Activated CD8-positive, alpha-beta T cell treated with anti-CD3 and anti-CD28 coated beads, Interleukin-2, amount 10 ng/mL, durations not matched to agents 7 days and 5 days (primary cell): ENCODE measurements at places on chromosomes 6 and 20.

GRCh38 chr6:47407300-47408281 lies 70.0 kb upstream of the CD2AP start:
- no peak for DNase-seq

DNA sequence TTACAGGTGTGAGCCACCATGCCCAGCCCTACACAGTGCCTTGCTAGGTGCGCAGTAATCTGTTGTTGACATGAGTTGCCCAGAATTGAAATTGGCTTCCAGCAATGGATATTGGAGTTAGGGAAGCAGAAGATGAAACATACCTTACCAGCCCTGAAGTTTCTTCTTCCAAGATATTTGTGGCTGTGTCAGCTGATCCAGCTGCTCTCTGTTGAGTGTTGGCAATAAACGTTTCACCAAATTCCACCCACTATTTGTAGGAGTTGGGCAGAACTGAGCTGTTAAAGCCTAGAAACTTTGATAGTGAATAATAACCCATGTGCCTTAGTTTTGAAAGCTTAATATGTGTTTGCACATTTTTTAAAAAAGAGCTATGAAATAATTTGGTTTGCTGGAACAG lies 218.2 kb upstream of the SNX9 start:
- no peak for DNase-seq

DNA sequence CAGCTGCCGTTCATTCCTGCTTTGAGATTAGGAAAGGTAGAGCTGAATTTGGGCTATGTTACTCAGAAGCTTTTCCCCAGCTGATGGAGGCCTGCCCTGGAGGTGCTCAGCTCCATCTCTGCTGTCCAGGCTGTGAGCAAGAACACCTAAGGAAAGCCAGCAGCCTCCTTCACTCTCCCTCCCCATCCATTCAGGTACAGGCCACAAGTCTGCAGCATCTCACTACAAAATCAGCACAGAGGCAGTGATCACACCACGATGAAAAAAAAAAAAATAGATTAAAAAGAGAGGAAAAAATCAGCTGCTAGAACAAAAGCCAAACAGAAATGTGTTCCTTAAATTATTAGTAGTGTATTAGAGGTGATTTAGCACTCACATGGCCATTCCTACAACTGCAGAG lies 515.0 kb downstream of the CDH26 start:
- DNase-seq: no peak

DNA sequence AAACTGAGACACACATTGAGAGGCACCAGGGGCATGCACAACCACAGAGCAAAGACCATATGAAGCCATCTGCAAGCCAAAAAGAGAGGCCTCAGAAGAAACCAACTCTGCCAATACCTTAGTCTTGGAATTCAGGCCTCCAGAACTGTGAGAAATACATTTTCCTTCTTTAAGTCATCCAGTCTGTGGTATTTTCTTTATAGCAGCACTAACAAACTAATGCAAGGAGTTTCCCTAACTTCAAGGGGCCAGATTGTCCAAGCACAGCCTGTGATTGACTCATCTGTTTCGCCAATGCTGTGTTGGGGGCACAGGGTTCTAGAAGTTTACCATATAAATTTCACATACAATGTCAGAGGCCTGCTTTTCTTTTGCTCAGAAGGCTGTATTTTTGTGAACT lies 364.6 kb downstream of the GJA1 start:
- no peak for DNase-seq

DNA sequence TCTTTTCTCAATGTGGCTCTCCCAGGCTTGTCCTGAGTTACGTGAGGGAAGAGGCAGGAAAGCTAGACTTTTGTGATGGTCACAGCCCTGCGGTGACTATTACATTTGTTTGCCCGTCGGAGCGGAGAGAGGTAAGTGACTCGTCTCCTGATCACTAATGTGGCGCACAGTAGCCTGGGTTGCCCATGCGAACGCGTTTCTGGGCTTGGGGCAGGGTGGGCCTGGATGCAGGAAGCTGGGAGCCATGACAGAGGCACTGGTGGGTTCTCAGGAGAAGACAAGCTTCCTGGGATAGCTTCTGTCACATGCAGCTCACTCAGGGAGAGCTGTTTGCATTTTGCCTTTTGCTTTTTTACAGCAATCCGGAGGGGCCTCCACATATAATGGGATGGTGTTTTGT lies 60.6 kb downstream of the IGF2R start:
- no peak for DNase-seq

GRCh38 chr6:13348334-13349113 lies 20.2 kb upstream of the TBC1D7 start:
- DNase-seq: no peak

DNA sequence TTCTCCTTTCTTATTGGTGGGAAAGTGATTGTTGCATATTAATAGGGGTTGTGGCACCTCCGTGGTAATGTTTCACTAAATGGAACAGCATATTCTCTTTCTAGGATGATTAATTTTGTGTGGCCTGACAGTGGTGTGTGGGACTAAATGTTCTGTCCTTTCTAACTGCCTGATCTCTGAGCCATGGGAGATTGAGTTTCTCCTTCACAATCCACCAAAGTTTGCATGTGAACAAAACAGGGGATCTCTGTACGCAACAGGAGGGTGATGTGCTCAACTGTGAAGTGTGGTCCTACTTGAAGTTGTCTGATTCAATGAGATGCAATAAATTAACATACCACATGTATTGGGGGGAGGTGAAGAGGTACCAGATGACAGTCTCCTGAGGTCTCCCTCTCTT lies 19.3 kb downstream of the BCAS1 start:
- no peak for DNase-seq

DNA sequence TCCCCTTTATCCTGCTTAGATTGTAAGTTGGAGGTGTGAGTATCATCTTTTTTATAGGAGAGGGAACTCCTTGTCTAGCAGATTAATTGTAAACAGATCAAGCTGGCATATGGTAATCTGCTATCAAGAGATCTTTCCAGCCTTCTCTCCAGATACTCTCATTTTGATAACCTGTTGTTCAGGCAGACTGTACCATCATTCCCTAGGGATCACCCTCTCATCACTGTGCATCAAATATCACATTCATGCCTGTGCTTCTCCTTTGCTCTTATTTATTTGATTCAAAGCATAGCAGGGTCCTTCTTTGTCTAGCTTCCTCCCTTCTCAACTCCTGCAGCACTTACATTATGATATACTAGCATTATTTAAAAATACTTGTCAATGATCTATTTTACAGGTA lies 73.8 kb downstream of the LRRC1 start:
- DNase-seq: no peak

DNA sequence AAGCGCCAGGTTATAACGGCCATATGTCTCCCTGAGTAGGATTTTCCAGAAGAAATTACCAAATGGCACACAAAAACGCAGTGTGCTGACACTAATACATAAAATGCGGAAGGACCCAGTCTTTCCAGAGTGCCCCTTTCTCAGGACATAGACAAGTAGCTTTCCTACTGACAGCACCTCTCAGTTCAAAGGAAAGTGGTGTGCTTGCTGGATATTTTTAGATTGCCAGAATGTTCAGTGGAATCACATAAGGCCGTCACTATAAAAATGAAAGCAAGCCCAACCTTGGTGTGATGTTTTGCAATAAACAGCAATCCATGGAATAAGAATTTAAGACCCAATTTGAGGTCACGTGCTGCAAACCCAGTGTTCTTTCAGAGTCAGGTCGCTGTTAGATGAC lies 135.5 kb upstream of the AGPAT4 start:
- no peak for DNase-seq

- DNase-seq: no peak
Observed at GRCh38 chr6:151701911-151702562, 105.4 kb upstream of the ESR1 start.

DNA sequence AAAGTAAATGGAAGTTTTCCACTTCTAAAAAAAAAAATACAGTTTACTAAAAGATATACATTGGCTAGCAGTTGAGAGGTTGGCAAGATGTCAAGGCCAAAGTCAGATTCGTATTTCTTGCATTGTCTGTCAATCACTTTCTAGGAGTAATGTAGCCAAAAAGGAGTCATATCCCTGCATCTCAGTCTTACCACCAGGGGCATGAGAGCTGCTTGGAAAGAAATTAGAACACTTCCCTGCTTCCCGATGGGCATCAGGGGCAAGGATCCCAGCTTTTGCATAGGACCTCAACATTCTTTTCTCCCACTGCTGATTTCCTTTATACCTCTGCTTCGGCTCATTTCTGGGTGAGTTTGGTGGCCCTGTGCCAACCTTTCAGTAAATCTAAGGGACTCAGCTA lies 581.0 kb upstream of the MAP3K7 start:
- no peak for DNase-seq

DNA sequence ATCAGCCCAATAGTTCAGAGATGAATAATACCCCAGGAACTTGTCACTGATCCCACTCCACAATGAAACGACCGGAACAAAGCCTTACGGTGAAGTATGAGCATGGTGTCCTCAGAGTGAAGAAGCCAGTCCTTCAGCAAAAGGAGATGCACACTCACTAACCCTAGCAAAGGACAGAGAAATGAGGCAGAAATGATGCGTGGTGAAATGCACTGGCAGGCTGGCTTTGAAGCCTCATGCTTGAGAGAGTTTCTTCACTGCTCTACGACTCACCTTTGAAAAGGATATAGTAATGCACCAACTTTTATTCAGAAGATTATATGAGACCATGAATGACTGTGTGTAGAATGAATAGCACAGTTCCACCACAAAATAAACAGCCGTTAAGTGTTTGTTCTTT lies 74.8 kb downstream of the PHACTR1 start:
- no peak for DNase-seq

GRCh38 chr6:52611833-52612232 lies 35.0 kb upstream of the TRAM2 start:
- DNase-seq: no peak

GRCh38 chr6:38194589-38194988 lies 375.1 kb downstream of the ZFAND3 start:
- DNase-seq: no peak

DNA sequence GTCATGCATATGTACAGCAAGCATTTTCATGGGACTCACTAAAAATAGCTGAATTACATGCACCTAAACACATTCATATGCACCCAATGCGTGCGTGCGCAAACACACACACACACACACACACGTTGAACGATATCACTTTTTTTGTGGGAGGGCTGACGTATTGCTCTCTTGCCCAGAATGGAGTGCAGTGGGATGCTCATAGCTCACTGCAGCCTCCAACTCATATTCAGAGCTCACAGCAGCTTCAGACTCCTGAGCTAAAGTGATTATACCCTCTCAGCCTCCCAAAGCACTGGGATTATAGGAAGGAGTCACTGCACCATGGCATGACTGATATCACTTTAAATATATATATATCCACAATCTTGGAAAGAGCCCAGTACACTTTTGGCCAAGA lies 620.4 kb upstream of the MANEA start:
- peak; percentile 26 for DNase-seq

- no peak for DNase-seq
Observed at GRCh38 chr6:138467901-138468300, 31.4 kb downstream of the NHSL1 start.

DNA sequence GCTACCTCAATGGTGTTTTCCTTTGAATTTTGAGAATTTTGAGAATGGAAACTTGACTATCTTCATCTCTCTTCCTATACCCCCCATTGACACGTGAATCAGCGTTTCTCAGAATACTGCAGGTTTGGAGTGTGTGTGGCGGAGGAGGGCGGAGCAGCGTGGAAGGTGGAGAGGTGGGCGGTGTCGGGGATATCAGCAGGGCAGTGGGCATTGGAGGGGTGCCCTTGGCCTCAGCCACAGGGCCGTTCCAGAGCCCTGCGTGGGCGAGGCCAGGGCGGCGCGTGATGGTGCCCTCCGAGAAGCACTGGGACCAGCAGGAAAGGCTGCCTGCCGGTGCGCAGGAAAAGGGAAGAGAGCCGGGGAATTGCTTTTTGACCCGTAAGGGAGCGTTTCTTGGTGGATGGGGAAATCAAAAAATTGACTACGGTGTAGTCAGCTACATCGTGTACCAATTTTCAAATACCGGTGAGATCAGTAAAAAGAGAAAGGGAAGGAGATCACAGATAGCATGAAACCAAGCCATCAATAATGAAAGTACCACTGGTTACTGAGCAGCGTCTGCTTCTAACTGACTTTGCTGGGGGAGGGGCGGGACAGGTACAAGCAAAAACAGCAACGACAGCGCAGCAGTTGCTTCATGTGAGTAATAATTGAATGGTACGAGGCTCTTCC lies 82.7 kb upstream of the DUSP22 start:
- peak; percentile 55 for DNase-seq

GRCh38 chr6:127641905-127642304 lies 64.9 kb downstream of the C6orf58 start:
- peak; percentile 26 for DNase-seq

- DNase-seq: no peak
Observed at GRCh38 chr6:151761851-151762250, 45.6 kb upstream of the ESR1 start.

GRCh38 chr6:155143029-155143577 lies 120.7 kb upstream of the CLDN20 start:
- no peak for DNase-seq

- DNase-seq: no peak
Observed at GRCh38 chr6:154457046-154457713, 53.3 kb downstream of the CNKSR3 start.

DNA sequence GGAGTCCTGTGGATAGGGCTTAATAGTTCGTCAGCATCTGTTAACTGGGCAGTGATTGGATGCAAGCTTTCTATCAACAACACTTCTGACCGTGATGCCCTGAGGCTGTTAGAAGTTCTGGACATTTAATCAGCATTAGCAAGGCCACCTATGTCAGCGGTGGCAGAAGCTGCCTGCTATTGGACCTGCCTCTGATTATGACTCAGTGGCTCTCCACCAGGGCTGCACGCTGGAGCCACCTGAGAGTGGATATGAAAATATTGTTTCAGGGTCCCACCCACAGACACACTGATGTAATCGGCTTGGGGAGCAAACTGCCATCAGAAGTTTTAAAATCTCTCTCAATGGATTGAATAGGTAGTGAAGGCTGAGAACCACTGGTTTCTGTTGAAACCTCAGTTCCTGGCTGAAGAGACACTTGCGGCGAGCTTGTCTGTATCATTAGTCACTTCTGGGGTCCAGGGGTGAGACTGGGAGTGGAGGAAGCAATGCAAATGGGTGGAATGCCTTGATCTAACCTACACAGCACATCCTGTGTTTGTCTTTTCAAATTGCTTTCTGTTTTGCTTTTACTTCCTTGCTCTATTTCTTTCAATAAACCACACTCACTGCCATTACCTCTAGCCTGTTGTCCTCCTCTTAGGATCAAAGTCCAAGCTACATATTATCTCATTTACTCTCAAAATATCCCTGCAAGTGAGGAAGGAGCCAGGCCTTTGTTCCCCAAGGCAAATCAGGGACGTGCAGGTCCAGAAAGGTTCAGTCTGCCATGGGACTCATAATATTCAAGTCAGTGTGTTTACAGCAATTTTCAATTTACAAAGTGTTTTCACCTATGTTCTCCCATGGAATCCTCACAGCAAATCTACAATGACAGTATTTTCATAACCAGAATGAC lies 4.2 kb downstream of the CLIC5 start:
- DNase-seq: peak; percentile 86

DNA sequence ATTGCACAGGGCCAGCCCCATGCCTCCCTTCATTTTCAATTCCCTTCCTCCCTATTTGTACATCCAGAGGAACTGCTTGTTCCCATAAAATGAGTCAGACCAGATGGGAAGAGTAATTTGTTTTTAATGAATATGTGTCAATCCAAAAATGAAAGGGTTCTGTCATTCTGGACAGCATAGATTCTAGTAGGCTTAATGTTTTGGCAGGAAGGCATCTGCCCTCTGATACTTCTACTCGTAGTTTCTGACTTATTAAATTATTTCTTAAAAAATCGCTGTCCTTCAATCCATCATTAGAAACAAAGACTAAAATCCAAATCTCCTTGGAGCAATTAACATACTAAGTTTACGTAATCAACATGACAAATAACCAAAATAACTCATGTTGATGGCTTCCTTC lies 665.5 kb downstream of the TENT5A start:
- no peak for DNase-seq
